ENCODE measurements at places on chromosomes 7 and 10. TPM values are rescaled to one million over a fixed set of nuclear protein-coding genes. Genes with fewer than 3 reads are reported as not detected.

- H3K27me3 ChIP-seq = no peaks in the 10 kb centered on the region
- H3K36me3 ChIP-seq = peaks cover 64% of the 10 kb centered on the region
- H3K4me1 ChIP-seq = peaks cover 16% of the 10 kb centered on the region
- no peak overlapping the region for H3K27ac ChIP-seq
- H3K4me3 ChIP-seq = no peak overlapping the region
Observed at GRCh38 chr10:114482480-114483304, 78.4 kb upstream of the AFAP1L2 start.

VAX1 gene
- total RNA-seq = not detected

NODAL gene
- not detected for total RNA-seq

DNA sequence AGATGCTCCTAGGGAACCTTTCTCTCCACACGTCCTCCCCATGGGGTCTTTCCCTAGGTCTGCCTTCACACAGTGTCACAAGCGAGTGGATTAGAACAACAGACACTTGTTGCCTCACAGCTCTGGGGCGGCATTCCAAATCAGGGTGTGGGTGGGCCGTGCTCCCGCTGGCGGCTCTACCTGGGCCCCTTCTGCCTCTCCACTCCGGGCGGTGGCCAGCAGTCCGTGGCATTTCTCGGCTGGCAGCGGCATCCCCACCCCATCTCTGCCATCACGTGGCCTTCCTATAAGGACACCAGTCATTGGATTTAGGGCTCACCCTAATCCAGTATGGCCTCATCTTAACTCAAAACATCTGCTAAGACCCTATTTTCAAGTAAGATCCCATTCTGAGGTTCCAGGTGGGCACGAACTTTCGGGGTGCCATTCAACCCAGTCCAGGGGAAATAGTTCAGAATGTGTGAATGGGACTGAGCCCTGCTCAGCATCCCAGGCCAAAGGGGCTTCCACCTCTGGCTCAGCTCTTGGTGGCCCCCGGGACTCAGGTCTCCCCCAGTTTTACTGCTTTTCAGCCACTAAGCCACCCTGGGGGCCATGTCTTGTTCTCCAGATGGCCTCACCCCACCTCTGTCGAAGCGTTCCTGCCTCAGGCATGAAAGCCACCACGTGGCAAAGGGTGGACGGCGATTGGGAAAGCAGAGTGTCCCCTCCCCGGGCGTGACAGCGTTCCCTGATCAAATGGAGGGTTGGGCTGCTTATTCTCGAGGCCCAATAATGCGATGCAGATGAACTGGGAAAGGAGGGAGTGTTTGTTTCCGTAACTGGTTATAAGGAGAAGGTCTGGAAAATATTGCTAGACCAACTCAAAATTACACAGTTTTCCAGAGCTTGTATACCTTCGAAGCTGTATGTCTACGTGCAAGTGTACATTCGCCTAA is 350.0 kb downstream of the GLRX3 start:
- no peaks in the 10 kb centered on the region for H3K27me3 ChIP-seq
- no peak overlapping the region for H3K27ac ChIP-seq
- no peaks in the 10 kb centered on the region for H3K4me1 ChIP-seq

CALHM1 gene
- total RNA-seq = 0.58 TPM

DNA sequence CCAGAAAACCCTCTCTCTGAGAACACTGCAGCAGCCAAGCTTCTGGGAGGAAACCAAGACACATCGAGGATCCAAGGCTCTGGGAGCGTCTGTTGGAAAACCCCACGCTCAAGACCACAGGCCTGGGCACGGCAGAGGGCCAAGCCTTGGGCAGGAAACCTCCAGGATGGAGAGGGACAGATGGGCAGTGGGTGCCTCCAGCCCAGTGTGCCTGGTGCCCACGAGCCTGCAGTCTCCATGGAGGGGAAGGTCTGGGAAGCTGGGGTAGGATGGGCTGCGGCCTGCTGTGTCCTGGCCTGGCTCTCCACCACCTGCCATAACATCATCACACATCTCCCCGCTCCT is 96.1 kb downstream of the FAM53B start:
- H3K27me3 ChIP-seq = no peaks in the 10 kb centered on the region
- no peak for DNase-seq
- peaks cover 36% of the 10 kb centered on the region for H3K36me3 ChIP-seq
- H3K4me3 ChIP-seq = peak overlapping the region; percentile 69
- peaks cover 90% of the 10 kb centered on the region for H3K4me1 ChIP-seq
- H3K27ac ChIP-seq = peak overlapping the region; percentile 95

TMEM130 gene
- total RNA-seq = not detected

GIMAP1 gene
- 21.0 TPM for total RNA-seq

DNA sequence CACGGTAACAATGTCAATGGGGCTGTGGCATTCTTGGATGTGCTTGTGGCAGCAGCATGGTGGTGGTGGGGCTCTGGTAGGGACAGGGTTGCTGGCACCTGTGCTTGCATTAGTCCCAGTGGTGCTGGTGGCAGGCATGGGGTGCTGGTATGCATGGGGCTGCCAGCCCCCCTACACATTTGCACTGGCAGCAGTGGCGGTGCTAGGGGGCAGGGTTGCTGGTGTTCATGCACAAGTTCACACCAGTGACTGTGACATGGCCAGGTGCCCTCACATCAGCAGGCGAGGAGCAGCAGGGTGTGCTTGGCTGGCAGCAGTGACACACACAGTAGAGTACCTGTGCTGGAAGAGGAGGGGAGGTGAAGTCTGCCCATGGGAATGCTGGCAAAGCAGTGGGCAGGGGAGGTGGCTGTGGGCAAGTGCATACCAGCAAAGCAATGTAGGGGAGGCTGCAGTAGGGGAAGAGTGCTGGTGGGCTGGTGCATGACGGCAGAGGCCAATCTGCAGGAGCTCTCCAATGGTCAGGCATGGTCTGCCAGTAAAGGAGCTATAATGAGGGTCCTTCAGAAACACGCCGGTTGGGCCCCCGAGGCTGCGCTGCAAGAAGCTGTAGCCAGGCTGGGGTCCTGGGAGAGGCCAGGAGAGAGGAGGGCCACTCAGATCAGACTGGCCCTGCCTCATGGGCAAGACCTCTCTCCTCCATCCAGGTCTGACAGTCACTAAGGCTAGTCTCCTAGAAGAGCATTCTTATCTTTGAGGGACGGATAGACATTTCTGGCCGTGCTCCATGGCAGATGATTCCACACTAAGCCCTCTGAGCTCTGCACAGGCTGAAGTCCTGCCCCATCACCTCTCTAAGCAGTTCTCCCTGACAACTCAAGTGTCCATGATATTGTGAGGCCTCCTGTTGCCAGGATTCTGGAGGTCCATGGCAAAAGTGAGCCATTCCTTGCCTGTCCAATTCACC is 406.4 kb downstream of the SEMA3D start:
- H3K27me3 ChIP-seq = no peaks in the 10 kb centered on the region
- H3K36me3 ChIP-seq = no peaks in the 10 kb centered on the region
- H3K4me3 ChIP-seq = no peak overlapping the region

DNA sequence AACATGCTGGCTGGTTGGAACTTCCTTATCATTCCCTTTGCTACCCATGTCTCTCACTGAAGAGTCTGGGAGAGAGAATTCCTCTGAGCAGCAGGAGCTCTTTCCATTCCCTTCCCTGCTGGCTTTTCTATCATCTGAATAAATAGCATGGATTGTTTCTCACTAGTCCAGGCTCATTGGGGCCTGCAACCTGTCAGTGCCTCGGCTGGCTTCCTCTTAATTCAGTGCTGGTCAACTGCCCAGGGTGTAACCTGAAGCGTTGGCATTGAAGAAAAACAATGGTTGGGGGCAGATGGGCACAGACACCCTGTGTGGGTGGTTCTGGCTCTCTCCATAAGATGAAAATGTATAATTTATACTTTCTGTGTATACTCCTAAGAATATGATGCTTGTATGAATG is 155.6 kb downstream of the ANLN start:
- H3K27ac ChIP-seq = no peak overlapping the region
- DNase-seq = no peak
- no peaks in the 10 kb centered on the region for H3K27me3 ChIP-seq
- H3K36me3 ChIP-seq = no peaks in the 10 kb centered on the region
- no peak overlapping the region for H3K4me3 ChIP-seq
- no peaks in the 10 kb centered on the region for H3K4me1 ChIP-seq

GRCh38 chr10:27819781-27820531 is 74.3 kb upstream of the MKX start:
- H3K4me3 ChIP-seq = no peak overlapping the region
- H3K36me3 ChIP-seq = no peaks in the 10 kb centered on the region
- peaks cover 2% of the 10 kb centered on the region for H3K27me3 ChIP-seq

CLRN3 gene
- total RNA-seq = not detected

- H3K4me3 ChIP-seq = no peak overlapping the region
- peaks cover 2% of the 10 kb centered on the region for H3K4me1 ChIP-seq
- no peak for DNase-seq
- no peak overlapping the region for H3K27ac ChIP-seq
- H3K36me3 ChIP-seq = no peaks in the 10 kb centered on the region
Observed at GRCh38 chr7:188727-189500, 3.5 kb upstream of the FAM20C start.

- H3K4me1 ChIP-seq = no peaks in the 10 kb centered on the region
- H3K27me3 ChIP-seq = no peaks in the 10 kb centered on the region
- DNase-seq = no peak
- no peaks in the 10 kb centered on the region for H3K36me3 ChIP-seq
- H3K27ac ChIP-seq = no peak overlapping the region
Observed at GRCh38 chr10:125284875-125285597, 124.7 kb upstream of the CTBP2 start.

DNA sequence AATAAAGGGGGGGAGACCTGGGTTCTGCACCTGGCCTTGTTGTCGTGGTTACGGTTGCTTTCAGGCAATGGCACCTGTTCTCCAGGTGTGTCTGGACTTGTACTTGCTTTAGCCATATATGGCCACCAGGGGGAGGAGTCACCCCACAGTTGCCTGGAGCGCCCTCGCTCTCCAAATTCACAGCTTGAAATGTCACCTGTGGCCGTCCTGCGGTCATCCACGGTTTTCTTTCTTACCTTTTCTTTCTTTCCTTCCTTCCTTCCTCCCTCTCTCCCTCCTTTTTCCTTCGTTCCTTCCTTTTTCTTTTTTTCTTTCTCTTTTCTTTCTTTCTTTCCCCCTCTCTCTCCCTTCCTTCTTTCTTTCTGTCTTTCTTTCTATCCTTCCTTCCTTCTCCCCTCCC is 157.2 kb upstream of the ZNF92 start:
- no peaks in the 10 kb centered on the region for H3K36me3 ChIP-seq
- H3K27me3 ChIP-seq = no peaks in the 10 kb centered on the region
- H3K4me3 ChIP-seq = no peak overlapping the region

ENO4 gene
- not detected for total RNA-seq

DNA sequence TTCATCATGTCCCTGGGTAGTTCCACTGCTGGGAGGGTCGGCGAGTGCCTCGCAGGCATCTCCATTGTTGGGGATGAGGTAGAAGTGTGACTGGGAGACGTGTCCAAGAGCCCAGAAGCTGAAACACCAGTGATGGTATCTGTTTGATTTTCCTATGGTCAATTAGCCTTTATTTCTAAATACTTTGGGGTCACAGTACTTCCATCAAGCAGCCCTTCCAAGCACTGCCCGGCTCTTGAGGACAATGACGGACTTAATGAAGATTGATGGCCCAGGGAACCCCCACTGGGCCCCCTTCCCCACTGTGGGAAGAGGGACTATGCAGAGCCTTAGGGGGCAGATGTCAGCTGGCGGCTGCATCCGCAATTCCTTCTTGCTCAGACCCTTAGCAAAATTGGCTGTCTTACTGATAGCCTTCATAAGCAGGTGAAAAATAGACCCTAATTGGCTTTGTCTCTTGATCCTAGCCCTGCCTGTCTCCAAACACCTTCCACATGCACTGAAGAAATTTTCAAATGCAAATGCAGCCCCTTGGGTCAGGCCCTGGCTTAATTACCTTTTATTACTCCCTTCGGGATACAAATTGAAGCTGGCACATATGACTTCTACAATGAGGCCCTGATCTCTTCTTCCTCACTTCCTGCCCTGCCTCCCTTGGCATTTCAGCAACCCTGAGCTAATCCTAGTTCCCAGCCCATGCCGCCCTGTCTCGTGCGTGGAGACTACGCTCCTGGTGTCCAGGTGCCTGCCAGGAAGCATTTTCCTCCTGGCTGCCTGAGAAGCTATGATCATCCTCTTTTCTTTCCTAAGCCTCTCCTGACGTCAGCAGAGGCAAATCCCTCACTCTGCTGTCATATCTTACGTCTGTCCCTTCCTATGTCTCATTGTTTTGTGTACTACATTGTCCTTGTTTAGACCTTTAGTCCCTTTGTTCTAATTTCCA is 124.5 kb upstream of the GDF10 start:
- no peak overlapping the region for H3K27ac ChIP-seq
- H3K4me3 ChIP-seq = no peak overlapping the region
- no peaks in the 10 kb centered on the region for H3K4me1 ChIP-seq
- peaks cover 3% of the 10 kb centered on the region for H3K27me3 ChIP-seq

FKBP9 gene
- 1.2 TPM for total RNA-seq

DNA sequence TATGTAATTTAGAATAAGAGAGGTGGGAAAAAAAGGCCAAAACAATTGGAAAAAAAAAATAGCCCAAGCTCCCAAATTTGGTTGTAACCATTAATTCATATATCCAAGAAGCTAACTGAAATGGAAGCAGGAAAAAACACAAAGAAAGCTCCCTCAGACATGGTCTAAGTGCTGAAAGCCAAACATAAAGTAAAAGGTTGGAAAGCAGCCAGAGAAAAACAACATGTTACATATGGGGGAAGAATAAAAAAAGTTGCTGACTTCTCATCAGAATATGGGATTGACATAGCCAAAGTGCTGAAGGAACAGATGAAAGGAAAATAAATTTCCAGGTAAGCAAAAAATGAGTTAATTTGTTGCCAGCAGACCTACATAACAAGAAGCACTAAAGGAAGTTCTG is 40.3 kb downstream of the PDZD8 start:
- no peak for DNase-seq
- no peak overlapping the region for H3K27ac ChIP-seq
- H3K36me3 ChIP-seq = peaks cover 34% of the 10 kb centered on the region
- no peaks in the 10 kb centered on the region for H3K4me1 ChIP-seq
- H3K27me3 ChIP-seq = no peaks in the 10 kb centered on the region
- H3K4me3 ChIP-seq = no peak overlapping the region

- no peaks in the 10 kb centered on the region for H3K27me3 ChIP-seq
- DNase-seq = no peak
- H3K4me3 ChIP-seq = no peak overlapping the region
- H3K27ac ChIP-seq = no peak overlapping the region
- peaks cover 73% of the 10 kb centered on the region for H3K36me3 ChIP-seq
Observed at GRCh38 chr10:6522230-6522629, 57.8 kb downstream of the PRKCQ start.

GRCh38 chr10:7577176-7577575 is 89.6 kb downstream of the ITIH5 start:
- no peaks in the 10 kb centered on the region for H3K27me3 ChIP-seq
- no peak for DNase-seq
- H3K4me3 ChIP-seq = no peak overlapping the region
- H3K4me1 ChIP-seq = no peaks in the 10 kb centered on the region

All from activated CD4-positive, alpha-beta memory T cell treated with anti-CD3 and anti-CD28 coated beads, Interleukin-2, amount 10 ng/mL, durations not matched to agents 7 days and 5 days (primary cell).